ENCODE measurements at places on chromosomes 16 and 17.

DNA sequence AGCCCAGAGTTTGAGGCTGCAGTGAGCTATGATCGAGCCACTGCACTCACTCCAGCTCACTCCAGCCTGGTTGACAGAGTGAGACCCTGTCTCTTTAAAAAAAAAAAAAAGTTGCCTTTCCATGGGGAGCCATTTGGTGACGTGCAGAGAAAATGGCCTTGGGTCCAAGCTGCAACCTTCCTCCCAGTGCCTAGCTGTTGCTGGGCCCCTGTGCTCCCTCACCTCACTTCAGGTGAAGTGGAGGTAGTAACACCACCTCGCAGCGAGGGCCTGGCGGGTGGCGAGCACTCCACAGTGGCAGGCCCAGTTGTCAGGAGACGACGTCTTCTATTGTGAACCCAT lies 17.4 kb downstream of the SYT17 start:
- no peak for DNase-seq

GRCh38 chr16:3282103-3282729 lies 1.1 kb upstream of the ZNF263 start:
- no peak for DNase-seq

DNA sequence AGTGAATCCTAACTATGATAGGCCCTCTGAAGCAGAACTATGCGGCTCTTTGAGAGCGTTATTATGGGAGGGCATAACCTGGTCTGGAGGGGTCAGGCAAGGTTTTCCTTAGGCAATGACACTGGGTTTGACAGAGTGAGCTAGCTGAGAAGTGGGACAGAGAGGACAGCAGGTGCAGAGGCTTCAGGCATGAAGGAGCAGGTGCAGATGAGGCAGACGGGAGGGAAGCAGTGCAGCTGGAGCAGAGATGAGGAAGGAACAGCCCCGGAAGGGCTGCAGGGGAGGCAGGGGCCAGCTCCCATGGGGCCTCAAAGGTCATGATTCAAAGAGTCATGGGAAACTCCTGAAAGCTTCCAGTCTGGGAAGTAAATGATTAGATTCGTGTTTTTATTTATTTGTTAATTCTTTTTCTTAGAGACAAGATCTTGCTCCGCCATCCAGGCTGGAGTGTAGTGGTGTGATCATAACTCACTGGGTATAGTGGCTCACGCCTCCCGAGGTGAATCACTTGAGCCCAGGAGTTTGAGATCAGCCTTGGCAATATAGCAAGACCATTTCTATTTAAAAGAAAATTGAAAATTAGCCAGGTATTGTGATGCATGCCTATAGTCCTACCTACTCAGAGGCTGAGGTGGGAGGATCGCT lies 5.4 kb downstream of the MARCHF10 start:
- DNase-seq: no peak

GRCh38 chr16:66652661-66653360 lies 43.7 kb downstream of the CMTM4 start:
- DNase-seq: peak; percentile 62

- no peak for DNase-seq
Observed at GRCh38 chr16:11459722-11460121, 114.5 kb downstream of the RMI2 start.

GRCh38 chr17:41722231-41722630 lies 10.1 kb downstream of the GAST start:
- DNase-seq: no peak

GRCh38 chr17:34363183-34363661 lies at the start of gene CCL1:
CCL1 (minus strand) TSS chr17:34363233; CDS start chr17:34363161, 72 bp downstream.
- DNase-seq: no peak

DNA sequence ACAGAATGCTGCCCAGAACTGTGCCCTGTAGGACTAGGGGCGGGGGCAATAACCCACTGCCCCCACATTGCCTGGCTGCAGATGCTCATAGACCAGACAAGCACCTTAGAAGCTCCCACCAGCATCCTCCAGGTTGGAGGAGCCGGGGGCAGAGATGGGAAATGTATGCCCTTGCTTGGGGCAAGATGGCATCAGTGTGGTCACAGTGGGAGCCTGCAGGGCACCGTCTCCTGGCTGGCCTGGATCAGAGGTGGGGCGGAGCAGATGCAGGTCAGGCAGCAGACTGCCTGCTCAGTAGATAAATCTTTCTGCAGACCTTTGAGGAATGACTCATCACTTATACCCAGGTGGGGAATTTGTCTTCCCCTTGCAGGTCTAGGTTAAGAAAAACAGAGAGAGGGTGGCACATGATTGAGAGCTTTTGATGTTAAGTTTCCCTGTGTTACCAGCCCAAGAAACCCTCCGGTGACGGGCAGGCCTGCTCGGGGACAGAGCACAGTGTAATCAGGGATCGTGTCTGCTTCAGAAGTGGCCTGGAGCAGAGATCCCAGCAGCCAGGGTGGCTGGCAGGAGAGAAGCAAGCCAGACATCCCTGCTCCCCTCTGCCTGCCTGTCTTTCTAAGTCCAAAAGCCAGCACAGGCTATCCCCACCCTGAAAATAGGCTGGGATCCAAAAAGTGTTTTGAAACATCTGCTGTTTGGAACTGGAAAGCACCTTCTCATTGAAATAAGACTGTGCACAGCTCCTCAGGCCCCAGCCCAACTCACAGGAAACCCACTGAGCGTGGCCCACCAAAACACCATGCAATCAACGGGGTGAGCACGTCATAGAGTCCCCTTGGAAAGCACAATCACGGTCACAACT lies 50.7 kb upstream of the RPL38 start:
- peak; percentile 8 for DNase-seq

DNA sequence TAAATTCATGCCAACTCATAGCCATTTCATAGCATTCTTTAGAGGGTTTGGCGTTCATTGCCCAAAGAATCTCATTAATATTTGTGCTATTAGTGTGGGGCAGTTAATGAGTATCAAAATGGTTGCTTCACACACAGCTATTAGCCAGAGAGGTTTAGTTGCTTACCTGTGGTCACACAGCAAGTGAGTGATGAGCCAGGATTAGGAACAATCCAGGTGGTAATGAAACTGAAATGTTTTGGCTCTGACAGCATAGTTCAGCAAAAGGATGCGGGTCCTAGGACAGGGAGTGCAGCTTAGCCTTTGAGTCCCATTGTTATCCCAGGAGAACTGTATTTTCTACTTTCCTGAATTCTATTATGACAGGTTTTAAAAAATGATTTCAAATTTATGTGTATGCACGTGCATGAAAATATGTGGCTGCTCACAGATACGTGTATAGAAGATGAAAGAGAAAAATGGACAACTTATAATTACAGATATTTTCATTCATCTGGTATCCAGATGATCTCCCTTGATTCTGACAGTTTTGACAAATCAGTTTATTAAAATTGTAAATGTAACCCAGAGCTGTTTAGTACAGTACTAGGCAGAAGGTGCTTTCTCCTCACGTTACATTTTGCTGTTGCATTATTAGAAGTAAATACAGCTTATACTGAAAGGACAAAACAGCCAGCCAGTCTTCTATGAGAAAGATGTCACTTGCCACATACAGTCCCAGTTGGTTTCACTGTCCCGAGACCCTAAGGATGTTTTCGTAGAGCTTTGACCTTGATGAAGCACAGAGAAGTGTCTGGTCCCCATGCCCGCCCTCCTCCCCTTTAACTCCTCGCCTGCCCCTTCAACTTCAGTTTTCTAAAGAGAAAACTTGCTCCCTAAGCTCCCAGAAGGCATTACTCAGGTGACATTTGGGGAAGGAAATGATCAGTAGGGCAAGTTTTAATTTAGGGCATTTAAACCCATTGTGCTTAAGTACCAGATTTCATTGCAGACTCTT lies 99.8 kb upstream of the TBX2 start:
- DNase-seq: no peak

DNA sequence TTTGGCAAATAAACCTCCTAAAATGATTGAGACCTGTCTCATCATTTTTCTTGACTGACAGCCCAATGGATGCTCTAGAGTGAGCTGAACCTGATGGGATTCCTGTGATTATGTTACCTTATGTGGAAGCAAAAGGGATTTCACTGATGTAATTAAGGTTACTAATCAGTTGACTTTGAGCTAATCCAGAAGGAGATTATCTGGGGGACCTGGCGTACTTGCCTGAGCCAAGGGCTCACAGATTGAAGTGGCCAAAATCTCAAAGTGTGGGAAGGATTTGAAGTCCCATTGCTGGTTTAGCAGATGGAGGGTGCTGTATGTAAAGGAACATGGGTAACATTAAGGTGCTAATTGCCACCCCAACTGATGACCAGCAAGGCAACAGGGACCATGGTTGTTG lies 214.0 kb downstream of the CPPED1 start:
- no peak for DNase-seq

- DNase-seq: no peak
Observed at GRCh38 chr16:67028167-67028695, 718 bp upstream of the CBFB start.

- no peak for DNase-seq
Observed at GRCh38 chr16:26598998-26599784, 467.5 kb upstream of the C16orf82 start.

DNA sequence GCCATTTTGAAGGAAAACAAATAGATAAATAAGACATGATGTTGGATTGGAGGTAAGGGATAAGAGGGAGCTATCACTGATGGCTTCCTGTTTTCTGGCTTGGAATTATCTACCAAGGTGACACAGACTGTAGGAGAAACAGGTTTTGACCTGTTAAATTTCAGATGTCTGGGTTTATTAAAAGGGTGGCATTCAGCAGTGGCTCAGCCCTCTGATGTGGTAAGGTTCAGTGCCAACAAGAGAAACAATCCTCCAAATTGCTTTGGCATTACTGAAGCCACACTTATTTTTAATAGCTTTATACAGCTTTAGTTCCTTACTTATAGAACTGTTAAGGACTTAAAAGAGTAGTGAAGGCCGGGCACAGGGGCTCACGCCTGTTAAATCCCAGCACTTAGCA lies 37.0 kb upstream of the AKAP1 start:
- no peak for DNase-seq

- no peak for DNase-seq
Observed at GRCh38 chr17:80259457-80260068, 1.1 kb upstream of the RNF213 start.

GRCh38 chr16:50765260-50765659 lies 23.4 kb downstream of the CYLD start:
- no peak for DNase-seq

- DNase-seq: no peak
Observed at GRCh38 chr17:77212833-77213777, 72.3 kb downstream of the SEC14L1 start.

DNA sequence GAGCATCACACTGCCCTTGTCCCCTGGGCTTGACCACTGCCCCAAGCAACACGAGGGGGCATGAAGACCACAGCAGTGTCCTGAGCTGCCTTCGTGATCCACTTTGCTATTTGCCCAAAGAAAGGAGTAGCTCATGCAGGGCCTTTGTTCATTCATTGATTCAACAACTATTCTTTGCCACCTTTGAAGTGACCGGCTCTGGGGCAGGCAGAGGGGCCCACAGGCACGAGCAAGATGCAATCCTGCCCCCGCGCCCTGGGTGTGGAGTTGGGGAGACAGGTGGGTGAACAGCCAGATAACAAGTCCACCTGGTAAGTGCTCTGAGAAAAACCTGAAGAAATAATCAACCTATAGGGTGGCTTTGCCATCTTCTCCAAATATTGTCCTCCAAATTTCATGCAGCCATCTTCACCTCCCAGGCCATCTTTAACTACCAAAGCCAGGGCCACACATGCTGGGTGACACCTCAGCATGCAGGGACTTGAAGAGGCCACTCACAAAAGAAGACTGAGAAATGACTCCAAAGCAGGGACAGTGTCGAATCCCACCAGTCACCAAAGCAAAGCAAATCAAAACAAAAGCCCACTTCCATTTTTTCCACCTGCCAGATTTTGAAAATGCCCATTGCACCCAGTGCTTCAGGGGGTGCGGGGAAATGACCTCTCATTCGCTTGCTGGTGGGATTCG lies 18.2 kb upstream of the RBFOX3 start:
- no peak for DNase-seq

GRCh38 chr17:1486802-1487695 lies 5.4 kb downstream of the MYO1C start:
- peak; percentile 81 for DNase-seq

DNA sequence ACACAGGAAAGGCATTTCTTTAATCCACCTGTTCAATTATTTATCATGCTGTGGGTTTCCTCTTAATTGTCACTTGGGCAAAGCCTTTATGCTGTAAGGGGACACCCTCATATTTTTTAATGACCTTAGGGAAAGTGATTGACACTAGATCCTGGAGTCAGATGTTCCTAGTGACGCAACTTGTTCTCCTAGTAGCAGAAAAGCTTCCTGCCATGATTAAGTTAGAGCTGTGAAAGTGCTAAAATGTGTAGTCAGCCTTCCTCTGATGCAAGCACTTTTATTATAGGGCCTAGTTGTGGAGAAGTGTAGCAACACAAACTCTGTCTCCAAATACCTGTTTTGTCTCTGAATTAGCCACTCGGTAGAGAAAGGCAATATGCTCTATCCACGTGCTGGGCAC lies 12.3 kb downstream of the TMEM100 start:
- no peak for DNase-seq

- DNase-seq: no peak
Observed at GRCh38 chr17:74194682-74195081, 8.8 kb upstream of the RPL38 start.

DNA sequence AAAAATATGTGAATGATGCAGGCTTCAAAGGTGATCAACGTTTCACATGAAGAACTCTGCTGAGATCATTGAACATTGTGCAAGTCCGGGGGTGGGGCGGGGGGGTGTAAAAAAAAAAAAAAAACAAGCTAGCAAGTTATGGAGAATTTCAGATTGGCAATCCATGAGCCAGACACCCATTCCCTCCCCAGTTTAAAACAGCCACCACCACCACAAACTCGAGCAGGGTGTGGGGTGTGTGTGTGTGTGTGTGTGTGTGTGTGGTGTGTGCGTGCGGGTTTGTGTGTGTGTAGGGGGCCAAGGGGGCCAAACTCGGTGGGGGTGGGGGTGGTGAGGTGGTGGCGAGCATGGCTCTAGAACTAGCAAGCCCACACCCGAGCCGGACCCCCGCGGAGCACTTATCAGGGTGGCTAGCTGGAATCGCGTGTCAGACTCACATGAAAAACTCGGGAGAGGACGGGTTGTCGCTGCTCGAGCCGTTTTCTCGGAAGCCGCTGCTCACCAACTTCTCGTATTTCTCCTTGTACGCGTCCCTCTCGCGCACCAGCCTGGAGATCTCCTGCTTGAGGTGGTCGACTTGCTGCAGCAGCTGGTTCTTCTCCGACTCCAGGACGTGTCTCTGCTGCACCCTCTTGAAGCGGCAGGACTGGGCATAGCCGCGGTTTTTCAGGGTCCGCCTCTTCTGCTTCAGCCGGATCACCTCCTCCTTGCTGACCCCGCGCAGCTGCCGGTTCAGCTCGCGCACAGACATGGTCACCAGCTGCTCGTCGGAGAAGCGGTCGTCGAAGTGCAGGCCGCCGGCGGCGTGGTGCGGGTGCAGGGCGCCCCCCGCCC lies 2.0 kb downstream of the MAF start:
- DNase-seq: peak; percentile 30

- no peak for DNase-seq
Observed at GRCh38 chr17:67241719-67242341, 3.2 kb downstream of the HELZ start.

- no peak for DNase-seq
Observed at GRCh38 chr17:50832267-50832863, 3.0 kb upstream of the WFIKKN2 start.

DNA sequence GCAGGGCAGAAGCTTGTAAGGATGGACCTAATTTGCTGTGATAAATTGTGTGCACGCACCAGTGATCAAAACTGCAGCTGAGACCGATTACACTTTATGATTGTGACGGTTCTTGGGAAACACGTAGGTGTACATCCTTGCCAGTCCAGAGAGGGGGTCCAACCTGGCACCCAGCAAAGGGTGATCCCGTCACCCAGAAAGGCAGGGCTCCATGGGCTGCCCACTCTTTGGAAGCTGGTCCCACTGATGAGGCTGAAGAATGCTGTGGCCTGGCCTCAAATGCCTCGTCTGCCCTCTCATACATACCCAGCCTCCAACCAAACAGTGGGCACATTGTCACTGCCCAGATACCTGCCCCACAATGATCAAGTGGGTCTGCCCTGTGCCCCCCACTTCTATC lies 132.0 kb downstream of the C16orf78 start:
- DNase-seq: no peak
